ENCODE measurements at places on chromosomes 12 and 14.
A peak's percentile ranks its signal among the peaks of the same experiment; 100 is the strongest.

DNA sequence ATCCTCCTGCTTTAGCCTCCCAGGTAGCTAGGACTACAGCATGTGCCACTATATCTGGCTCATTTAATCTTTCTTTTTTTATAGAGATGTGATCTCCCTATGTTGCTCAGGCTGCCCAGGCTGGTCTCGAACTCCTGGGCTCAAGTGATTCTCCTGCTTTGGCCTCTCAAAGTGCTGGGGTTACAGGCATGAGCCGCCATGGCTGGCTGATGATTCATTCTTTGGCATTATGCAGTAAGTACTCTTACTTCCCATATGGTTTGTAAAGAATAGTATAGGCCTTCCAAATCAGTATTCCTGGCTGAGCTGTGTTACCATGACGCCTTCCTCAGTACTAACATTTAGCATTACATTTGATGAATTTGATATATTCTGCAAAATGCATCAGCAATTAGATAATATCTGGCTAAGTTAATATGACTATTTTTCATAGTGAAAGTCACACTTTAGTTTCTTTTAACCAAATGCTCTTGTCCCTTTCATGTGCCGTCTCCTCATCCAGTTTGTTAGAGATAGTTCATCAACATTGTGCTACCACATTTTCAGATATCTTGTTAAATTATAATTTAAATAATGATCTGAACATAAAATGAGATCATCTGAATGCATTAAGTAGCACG, 3.2 kb upstream of the MIA2 start:
- H3K36me3 ChIP-seq: no peaks in the 10 kb centered on the region
- no peaks in the 10 kb centered on the region for H3K4me1 ChIP-seq
- DNase-seq: no peak
- no peak overlapping the region for H3K27ac ChIP-seq
- no peak overlapping the region for H3K4me3 ChIP-seq

GRCh38 chr14:89862856-89863255, 91.7 kb downstream of the EFCAB11 start:
- H3K36me3 ChIP-seq: no peaks in the 10 kb centered on the region
- H3K27me3 ChIP-seq: no peaks in the 10 kb centered on the region
- no peak overlapping the region for H3K4me3 ChIP-seq

GRCh38 chr12:43004908-43005307, 415.4 kb upstream of the PRICKLE1 start:
- H3K4me3 ChIP-seq: no peak overlapping the region
- H3K4me1 ChIP-seq: no peaks in the 10 kb centered on the region
- no peaks in the 10 kb centered on the region for H3K27me3 ChIP-seq
- no peak for DNase-seq
- no peaks in the 10 kb centered on the region for H3K36me3 ChIP-seq

GRCh38 chr12:17192721-17193120, 586.8 kb upstream of the LMO3 start:
- no peaks in the 10 kb centered on the region for H3K36me3 ChIP-seq
- DNase-seq: no peak
- H3K4me3 ChIP-seq: no peak overlapping the region
- no peak overlapping the region for H3K27ac ChIP-seq
- H3K27me3 ChIP-seq: no peaks in the 10 kb centered on the region

- no peak for DNase-seq
- H3K27ac ChIP-seq: peak overlapping the region; percentile 72
- H3K36me3 ChIP-seq: no peaks in the 10 kb centered on the region
- peak overlapping the region; percentile 81 for H3K4me3 ChIP-seq
Measured at GRCh38 chr12:105330931-105331804, 677 bp downstream of the C12orf75 start.

DNA sequence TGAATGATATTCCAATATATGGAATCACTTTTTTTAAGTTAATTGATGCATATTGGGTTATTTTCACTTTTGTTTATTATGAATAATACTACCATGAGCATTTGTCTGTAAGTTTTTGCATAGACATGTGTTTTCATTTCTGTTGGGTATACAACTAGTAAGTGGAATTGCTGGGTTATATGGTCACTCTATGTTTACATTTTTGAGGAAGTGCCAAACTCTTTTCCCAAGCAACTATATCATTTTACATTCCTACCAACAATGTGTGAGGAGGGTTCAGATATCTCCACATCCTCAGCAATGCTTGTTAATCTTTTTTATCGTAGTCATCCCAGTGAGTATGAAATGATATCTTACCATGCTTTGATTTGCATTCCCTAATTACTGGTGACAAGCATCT, 64.0 kb downstream of the MON2 start:
- no peak overlapping the region for H3K4me3 ChIP-seq
- no peaks in the 10 kb centered on the region for H3K4me1 ChIP-seq
- DNase-seq: no peak
- peaks cover 6% of the 10 kb centered on the region for H3K36me3 ChIP-seq
- no peaks in the 10 kb centered on the region for H3K27me3 ChIP-seq
- no peak overlapping the region for H3K27ac ChIP-seq

- H3K27me3 ChIP-seq: no peaks in the 10 kb centered on the region
- no peaks in the 10 kb centered on the region for H3K36me3 ChIP-seq
- DNase-seq: no peak
- H3K27ac ChIP-seq: peak overlapping the region; percentile 15
- no peaks in the 10 kb centered on the region for H3K4me1 ChIP-seq
Measured at GRCh38 chr14:22915886-22916521, 2.9 kb downstream of the RBM23 start.

GRCh38 chr12:52445876-52446275, 6.1 kb downstream of the KRT6B start:
- no peaks in the 10 kb centered on the region for H3K27me3 ChIP-seq
- no peak for DNase-seq
- no peaks in the 10 kb centered on the region for H3K4me1 ChIP-seq
- H3K36me3 ChIP-seq: no peaks in the 10 kb centered on the region

- no peaks in the 10 kb centered on the region for H3K36me3 ChIP-seq
- H3K4me1 ChIP-seq: no peaks in the 10 kb centered on the region
- DNase-seq: no peak
- H3K27me3 ChIP-seq: no peaks in the 10 kb centered on the region
- H3K4me3 ChIP-seq: no peak overlapping the region
Measured at GRCh38 chr14:102215071-102215470, 75.4 kb downstream of the WDR20 start.

- H3K4me1 ChIP-seq: no peaks in the 10 kb centered on the region
- no peak overlapping the region for H3K27ac ChIP-seq
- H3K36me3 ChIP-seq: no peaks in the 10 kb centered on the region
- H3K4me3 ChIP-seq: no peak overlapping the region
- no peaks in the 10 kb centered on the region for H3K27me3 ChIP-seq
Measured at GRCh38 chr12:93563807-93564538, 8.5 kb upstream of the SOCS2 start.

DNA sequence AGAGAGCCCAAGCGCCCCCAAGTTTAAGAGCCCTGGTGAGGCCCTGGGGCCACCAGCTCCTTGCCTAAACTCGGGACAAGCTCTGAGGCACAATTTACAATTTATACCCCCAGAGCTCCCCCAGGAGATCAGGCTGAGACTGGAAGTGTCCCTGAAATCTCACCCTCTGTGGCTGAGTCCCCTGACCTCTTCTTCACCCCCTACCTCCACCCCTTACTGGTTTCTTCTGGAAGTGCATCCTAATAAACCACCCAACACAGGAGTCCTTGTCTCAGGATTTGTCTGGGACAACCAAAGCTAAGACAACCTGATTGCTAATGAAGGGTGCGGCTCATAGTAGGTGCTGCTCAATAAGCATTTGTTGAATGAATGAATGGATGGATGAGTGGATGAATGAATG, 206.4 kb downstream of the BCL11B start:
- no peaks in the 10 kb centered on the region for H3K27me3 ChIP-seq
- no peaks in the 10 kb centered on the region for H3K4me1 ChIP-seq
- peak overlapping the region; percentile 82 for H3K27ac ChIP-seq
- no peaks in the 10 kb centered on the region for H3K36me3 ChIP-seq
- no peak for DNase-seq
- H3K4me3 ChIP-seq: no peak overlapping the region

- no peak for DNase-seq
- peak overlapping the region; percentile 49 for H3K4me3 ChIP-seq
- peak overlapping the region; percentile 62 for H3K27ac ChIP-seq
Measured at GRCh38 chr12:91177381-91177780, 5.2 kb downstream of the DCN start.

GRCh38 chr14:63654346-63654745, 12.7 kb upstream of the WDR89 start:
- H3K36me3 ChIP-seq: no peaks in the 10 kb centered on the region
- no peak overlapping the region for H3K27ac ChIP-seq
- no peak overlapping the region for H3K4me3 ChIP-seq

- no peak overlapping the region for H3K4me3 ChIP-seq
- no peak for DNase-seq
- H3K27me3 ChIP-seq: no peaks in the 10 kb centered on the region
- H3K27ac ChIP-seq: no peak overlapping the region
- H3K36me3 ChIP-seq: no peaks in the 10 kb centered on the region
Measured at GRCh38 chr14:71538288-71538687, 393.9 kb upstream of the RGS6 start.

DNA sequence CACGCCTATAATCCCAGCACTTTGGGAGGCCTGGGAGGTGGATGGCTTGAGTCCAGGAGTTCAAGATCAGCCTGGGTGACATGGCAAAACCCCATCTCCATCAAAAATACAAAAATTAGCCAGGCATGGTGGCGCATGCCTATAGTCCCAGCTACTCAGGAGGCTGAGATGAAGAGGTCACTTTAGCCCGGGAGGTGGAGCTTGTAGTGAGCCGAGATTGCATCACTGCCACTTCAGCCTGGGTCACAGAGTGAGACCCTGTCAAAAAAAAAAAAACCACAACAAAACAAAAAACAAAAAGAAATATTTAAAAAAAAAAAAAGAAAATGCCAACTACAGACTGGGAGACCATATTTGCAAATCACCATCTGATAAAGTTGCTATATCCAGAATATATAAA, 17.5 kb downstream of the WDR89 start:
- no peak overlapping the region for H3K4me3 ChIP-seq
- no peaks in the 10 kb centered on the region for H3K36me3 ChIP-seq
- H3K27ac ChIP-seq: no peak overlapping the region
- no peaks in the 10 kb centered on the region for H3K4me1 ChIP-seq
- no peak for DNase-seq

DNA sequence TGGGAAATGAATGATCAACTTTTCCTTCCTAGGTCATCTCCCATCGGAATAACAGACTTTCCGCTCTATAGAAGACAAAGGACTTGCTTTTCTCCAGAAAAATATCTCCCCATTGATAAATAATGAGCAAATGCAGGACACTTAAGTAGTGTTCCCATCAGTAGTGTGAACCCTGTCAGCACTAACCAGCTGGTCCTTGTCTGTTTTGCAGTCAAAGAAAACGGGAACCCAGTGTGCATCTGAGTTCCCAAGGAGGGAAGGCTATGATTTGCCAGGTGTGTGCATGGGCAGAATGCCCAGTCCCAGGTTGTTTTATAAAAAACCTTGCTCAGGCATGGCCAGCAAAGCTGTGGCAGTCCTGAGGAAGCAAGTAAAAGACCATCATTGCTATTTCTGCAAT, 256.5 kb upstream of the HMGA2 start:
- DNase-seq: no peak
- H3K27me3 ChIP-seq: no peaks in the 10 kb centered on the region
- H3K4me3 ChIP-seq: no peak overlapping the region

- no peaks in the 10 kb centered on the region for H3K27me3 ChIP-seq
- no peaks in the 10 kb centered on the region for H3K36me3 ChIP-seq
- DNase-seq: no peak
- H3K27ac ChIP-seq: peak overlapping the region; percentile 78
- H3K4me3 ChIP-seq: no peak overlapping the region
Measured at GRCh38 chr12:64672925-64673409, 62.7 kb downstream of the RASSF3 start.

DNA sequence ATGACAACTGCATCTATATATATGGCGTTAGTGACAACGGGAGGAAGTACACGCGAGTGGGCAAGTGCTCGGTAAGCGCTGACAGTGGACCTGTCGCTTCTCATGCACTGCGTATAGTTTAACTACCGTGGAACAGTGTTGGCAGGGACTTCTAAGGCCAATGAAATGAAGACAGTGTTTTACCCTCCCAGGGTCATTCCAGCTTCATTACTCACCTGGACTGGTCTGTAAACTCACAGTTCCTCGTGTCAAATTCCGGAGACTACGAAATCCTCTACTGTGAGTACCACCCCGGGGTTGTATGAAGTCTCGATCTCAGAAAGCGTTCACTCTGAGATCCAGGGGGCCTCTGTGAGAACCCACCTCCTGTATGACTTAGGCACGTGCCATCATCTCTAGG, 129.2 kb upstream of the EVL start:
- H3K27ac ChIP-seq: no peak overlapping the region
- H3K4me1 ChIP-seq: no peaks in the 10 kb centered on the region
- no peak overlapping the region for H3K4me3 ChIP-seq
- no peaks in the 10 kb centered on the region for H3K27me3 ChIP-seq

GRCh38 chr14:24996930-24997725, 52.8 kb downstream of the STXBP6 start:
- H3K27me3 ChIP-seq: no peaks in the 10 kb centered on the region
- DNase-seq: no peak
- H3K27ac ChIP-seq: no peak overlapping the region
- H3K36me3 ChIP-seq: no peaks in the 10 kb centered on the region

GRCh38 chr12:23290627-23291330, 658.7 kb downstream of the SOX5 start:
- H3K4me3 ChIP-seq: no peak overlapping the region
- no peaks in the 10 kb centered on the region for H3K4me1 ChIP-seq
- DNase-seq: no peak
- no peaks in the 10 kb centered on the region for H3K36me3 ChIP-seq

DNA sequence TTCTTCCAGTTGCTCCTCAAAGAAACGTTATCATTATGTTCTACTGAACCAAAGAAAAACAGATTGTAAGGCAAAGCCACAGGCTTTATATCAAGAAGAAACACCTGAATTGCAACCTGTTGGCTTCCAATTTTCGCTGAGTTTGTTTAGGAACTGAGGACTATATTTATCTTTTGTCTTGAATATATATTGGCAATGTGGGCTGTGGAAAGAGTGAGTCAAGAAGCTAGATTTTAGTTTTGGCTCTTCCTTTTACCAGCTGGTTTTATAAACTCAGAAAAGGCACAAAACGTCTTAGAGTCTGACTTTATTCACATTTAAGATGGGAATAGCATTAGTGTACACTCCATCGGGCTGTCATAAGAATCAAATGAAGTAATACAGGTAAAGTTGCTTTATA, 10.4 kb upstream of the PTHLH start:
- H3K27me3 ChIP-seq: no peaks in the 10 kb centered on the region
- DNase-seq: no peak
- no peak overlapping the region for H3K4me3 ChIP-seq
- no peaks in the 10 kb centered on the region for H3K4me1 ChIP-seq
- H3K36me3 ChIP-seq: no peaks in the 10 kb centered on the region
- no peak overlapping the region for H3K27ac ChIP-seq

- no peaks in the 10 kb centered on the region for H3K36me3 ChIP-seq
- H3K4me1 ChIP-seq: no peaks in the 10 kb centered on the region
- no peak overlapping the region for H3K4me3 ChIP-seq
- no peaks in the 10 kb centered on the region for H3K27me3 ChIP-seq
- DNase-seq: no peak
- no peak overlapping the region for H3K27ac ChIP-seq
Measured at GRCh38 chr12:114976372-114976771, 292.4 kb upstream of the TBX3 start.

Measured in breast epithelium (tissue), 4 donors.